Frontal cortex (tissue), 4 donors: ENCODE measurements at places on chromosomes 5 and 9.

- no peak for DNase-seq
These were observed 26.0 kb upstream of the PCAT7 start for GRCh38 chr9:94528886-94529285.

DNA sequence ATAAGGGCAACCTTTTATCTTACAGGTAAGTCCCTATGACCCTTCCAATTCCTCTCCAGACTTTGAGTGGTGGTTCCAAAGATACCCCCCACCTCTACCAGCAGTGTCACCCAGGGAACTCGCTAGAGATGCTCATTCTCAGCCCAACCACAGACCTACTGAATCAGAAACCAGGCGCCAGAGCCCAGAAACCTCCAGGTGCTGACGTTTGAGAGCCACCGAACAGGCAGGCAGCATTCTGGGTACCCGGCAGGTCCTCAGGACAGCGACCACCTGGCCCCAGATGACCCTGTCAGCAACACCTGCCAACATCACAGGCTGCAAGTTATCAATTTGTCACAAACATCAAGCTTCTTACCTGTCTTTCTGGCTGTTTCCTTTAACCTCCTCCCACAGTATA lies 19.5 kb downstream of the RAPGEF1 start:
- DNase-seq = no peak

DNA sequence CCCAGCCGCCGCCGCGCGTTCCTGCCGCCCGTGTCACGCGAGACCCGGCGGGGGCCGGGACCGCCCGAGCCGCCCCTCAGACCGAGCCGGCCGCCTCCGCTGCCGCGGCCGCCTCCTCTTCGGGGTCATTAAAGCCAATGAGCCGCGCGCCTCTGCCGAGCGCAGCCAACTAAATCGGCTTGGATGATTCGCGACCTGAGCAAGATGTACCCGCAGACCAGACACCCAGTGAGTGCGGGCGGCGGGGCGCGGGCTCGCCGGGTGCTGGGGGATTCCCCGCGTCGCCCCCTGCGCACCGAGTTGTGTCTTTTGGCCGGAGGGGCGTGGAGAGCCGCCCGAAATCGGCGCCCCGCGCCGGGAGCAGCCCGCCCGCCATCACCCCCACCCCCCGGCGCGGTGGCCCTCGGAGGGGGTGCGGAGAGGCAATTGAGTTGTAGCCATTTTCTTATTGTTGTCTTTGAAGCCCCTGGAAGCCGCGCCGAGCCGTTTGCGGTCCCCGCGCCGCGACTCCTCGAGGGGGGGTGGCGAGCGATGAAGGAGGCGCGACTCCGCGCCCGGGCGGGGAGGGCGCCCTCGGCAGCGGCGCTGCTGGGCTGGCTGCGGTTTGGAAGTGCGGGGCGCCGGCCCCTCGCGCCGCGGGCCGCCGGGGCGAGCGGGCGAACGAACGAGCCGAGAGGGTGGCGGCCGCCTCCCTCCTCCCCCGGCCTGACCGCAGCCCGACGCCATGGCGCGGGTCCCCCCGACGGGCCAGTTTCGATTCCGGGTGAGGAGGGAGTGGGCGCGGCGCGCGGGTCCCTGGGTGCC lies 1.0 kb downstream of the TLE4 start:
- peak; percentile 49 for DNase-seq

DNA sequence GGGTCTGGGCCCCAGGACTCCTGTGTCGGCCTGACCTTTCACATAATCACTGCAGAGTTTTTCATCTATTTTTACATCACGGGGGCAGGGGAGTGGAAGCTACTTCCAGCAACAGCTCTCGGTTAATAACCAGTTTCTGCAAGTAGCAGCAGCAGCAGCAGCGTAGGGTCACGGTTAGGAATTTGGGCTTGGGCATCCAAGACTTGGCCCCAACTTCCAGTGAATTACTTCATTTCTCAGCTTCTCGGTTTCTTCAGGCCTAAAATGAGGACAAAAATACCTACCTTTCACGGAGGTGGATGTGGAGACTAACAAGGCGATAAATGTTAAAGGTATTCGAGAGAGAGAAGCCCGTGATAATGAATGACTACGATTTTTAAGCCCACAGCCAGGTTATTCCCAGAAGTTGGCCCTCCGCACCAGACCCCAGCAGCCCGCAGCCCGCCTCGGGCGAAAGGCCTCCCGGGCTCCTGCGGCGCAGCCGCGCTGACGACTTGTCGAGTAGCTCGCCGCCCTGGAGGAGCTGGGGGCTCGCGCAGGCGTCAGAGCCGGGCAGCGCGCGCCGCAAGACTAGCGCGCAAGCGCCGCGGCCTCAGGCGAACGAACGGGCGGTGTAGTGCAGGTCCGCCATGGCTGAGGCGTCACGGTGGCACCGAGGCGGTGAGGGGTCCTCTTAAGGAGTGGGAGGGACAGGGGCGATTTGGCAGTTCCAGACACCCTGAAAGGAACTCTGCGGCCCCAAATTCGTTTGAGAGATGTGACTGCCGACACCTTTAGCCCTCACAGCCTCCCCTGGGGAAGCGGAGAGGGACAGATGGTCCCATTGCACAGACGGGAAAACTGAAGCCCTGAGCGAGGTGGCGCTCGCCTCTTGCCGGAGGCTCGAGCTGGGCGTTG lies at the start of gene PKD2L2:
Gene PKD2L2 (plus strand): TSS at position 595 of the 897 bp plus-strand sequence. CDS start 35 bp downstream, at position 630.
- peak; percentile 39 for DNase-seq

GRCh38 chr5:143398053-143398355 lies 5.5 kb downstream of the NR3C1 start:
- DNase-seq = no peak

GRCh38 chr5:120512791-120513650 lies 48.9 kb downstream of the PRR16 start:
- no peak for DNase-seq

DNA sequence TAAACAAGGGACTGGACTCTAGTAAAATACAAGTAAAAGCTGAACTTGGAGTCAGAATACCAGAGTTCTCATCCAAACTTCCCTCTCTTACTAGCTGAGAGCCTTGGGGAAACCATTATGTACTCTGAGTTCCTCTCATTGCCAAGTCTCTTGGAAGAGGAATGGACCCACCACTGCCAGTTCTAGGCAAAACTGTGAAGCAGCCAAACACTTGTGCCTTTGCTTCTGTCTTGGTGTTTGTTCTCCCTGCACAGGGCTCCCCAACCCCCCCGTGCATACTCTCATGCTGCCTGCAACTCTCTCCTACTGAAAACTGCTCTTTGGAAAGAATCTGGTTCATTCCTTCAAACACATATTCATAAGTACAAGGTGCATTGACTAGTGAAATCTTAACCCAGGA lies 102.6 kb downstream of the PDZD2 start:
- DNase-seq = peak; percentile 10

DNA sequence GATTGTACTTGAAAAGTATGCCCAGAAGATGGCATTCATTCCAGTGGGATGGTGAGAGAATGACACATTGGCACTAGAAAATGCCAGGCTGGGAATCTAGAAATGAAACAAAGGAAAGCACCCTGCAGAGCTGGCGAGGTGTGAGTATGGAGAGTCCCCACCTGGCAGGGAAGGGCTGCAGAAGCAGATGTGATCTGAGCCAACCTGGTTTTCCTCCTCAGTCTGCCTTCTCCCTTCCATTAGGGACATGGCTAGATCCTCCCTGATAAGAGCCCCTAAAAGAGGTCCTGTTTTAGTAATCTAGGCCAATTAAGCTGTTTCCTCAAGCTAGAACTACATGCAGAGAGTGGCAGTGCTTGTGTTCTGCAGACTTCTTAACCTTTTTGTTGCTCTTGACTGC lies 24.7 kb upstream of the TNFSF15 start:
- DNase-seq = no peak

DNA sequence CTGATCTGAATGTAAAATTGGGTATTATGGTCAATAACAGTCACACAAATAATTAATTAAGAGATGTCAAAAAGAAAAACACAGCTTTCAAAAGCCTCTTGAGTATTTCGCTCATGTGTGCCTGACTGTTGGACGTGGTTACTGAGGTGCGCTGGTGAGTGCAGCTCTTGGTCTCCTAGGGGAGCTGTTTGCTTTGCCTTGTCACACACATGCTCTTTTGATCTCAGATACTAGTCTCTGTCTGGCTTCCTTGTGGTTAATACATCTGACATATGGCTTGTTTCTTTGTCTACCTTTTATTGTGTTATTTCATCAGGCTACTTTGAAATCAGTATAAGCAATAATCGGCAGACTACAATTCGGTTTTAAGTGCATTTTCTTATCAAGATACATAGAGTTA lies 51.5 kb downstream of the PCSK1 start:
- no peak for DNase-seq

DNA sequence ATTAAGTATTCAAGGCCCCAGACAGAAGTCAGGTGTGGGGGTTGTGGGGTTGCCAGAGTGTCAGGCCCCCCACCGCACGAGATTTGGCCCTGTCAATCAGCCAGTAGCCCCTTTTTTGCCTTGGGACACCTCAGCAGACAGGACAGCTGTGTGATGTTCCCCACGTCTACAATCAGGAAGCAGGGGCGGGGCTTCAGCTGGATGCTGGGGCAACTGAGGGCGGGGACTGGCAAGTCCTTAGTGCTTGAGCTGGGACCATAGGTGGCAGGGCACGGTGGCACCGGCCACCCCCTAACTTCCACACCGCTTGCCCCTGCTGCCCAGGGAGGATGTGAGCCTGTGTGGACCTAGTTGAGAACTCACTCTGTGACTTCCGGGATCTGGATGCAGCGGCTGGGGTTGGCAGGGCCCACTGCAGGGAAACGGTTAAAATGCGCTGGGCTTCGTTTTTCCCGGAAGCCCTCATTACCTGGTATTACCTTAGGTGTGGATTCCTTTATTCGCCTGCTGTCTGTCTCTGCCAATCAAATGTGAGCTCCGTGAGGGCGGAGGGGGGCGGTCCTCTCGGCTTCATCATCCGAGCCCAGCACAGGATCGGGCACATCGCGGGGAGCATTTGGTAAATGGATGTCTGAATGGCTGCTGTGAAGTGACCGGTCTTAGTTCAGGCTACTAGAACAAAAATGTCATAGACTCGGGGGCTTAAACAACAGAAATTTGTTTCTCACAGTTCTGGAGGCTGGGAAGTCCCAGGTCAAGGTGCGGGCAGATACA lies 7.5 kb upstream of the GTF3C5 start:
- DNase-seq = no peak

GRCh38 chr5:1783216-1783554 lies 16.5 kb downstream of the MRPL36 start:
- no peak for DNase-seq

GRCh38 chr5:89428624-89429023 lies 545.6 kb upstream of the MEF2C start:
- no peak for DNase-seq

DNA sequence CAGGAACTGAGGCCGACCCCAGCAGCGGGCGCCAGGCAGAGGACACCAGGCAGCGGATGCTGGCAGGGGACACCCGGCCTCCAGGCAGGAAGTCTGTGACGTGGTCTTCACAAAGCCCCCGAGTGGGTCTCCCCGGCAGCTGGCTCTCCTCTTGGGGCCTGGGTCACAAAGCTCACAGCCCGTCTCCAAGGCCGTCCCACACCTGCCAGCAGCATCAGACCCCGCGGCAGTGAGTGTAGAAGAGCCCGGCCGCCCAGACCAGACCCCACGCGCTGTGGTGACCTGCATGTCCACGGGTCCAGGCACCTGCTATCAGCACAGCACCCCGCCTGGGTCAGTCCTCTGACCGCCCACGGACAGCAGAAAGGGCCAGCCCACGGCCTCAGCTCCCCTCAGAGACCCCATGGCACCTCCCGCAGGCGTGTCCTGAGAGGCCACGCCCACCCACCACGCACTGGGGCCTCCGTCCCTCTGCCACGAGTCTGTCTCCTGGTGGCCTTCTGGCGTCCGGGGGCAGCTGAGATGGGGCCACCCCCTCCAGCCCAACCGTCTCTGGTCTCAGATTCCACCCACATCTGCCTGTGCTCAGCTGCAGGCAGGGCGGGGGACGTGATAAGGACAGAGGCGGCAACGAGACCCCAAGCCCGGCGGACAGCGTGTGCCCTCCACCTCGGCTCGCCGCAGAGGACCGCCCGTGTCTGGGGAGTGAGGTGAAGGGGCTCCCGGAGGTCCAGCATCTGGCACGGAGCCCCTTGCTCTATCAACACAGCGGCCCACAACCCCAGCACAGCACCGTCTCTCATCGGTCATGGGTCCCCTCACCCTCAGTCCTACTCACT lies 34.2 kb downstream of the EXD3 start:
- no peak for DNase-seq

- DNase-seq = no peak
These were observed 16.3 kb upstream of the RAD23B start for GRCh38 chr9:107266624-107267368.

GRCh38 chr9:133758228-133758627 lies 20.1 kb upstream of the SARDH start:
- no peak for DNase-seq

DNA sequence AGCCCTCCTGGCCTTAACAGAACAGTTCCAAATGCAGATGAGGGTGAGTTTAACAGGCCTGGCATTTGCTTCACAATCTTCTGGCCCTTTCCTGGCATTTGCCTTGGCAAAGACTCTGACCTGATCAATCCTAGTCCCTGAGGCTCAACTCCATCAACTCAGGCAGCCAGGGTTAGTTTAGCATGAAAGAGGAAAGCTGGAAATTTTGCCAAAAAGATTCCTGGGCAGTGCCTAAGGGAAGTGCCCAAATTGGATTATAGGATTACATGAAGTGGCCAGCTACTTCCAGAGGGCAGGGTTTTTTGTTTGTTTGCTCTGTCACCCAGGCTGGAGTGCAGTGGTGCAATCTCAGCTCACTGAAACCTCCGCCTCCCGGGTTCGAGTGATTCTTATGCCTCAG lies 36.8 kb downstream of the PCDHAC2 start:
- no peak for DNase-seq

- no peak for DNase-seq
These were observed 10.0 kb upstream of the MATR3 start for GRCh38 chr5:139283252-139284166.

DNA sequence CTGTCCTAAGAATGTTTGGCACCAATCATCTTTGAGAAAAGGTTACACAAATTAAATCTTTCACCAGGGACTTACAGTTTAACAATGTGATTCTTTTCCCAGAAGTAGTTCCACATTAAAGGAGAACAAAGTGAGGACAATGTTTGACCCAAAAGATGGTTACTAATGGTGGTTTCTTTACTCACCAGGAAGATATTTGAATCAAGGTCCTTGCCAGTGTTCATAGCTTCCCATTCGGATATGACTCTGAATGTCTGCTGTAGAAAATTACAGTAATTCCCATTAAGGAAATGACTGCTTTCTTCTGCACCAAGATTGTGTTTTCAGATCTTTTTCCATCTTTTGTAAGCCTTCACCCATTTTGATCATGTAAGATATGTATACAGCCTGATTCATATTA lies 114.6 kb upstream of the ADAMTSL1 start:
- DNase-seq = no peak

- DNase-seq = no peak
These were observed 257.0 kb downstream of the TMEM167A start for GRCh38 chr5:82820188-82820587.

- DNase-seq = no peak
These were observed 80.1 kb downstream of the SPTLC1 start for GRCh38 chr9:92035146-92035545.
